Stimulated activated CD4-positive, alpha-beta T cell treated with anti-CD3 and anti-CD28 coated beads, Interleukin-2, amount 100 ng/mL, for 4 hours (primary cell): ENCODE measurements at places on chromosomes 1 and 21.

DNA sequence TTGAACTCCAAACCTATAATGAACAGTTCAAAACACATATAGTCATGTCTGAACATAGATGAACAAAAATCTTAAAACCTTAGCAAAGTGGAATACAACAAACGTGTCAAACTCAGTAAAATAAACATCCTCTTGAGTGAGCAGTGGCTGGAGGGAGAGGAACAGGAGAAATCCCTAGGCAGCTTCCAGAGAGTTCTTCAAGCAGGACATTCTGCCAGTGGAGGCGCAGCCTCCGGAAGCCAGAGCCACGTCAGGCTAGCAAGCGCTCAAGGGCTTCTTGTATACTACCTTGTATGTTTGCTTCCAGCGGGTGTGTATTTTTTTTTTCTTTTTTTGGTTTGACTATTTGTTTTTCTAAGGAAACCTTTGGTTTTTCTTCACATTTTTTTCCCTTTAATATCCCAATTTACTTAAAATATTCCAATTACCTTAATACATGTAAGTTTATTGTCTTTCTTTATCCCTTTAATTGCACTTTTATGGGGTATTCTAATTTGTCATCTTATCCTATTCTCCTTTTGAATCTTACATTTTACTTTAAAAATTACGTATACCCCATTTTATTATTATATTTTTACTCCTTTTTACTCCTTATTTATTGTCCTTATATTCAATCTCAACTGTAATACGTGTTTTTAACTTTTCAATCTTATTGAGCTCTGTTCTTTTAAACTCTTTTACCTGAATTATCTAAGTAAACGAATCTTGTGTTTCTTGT lies 42.0 kb downstream of the COLGALT2 start:
- DNase-seq, result no peak

GRCh38 chr1:179926850-179927205 lies 27.8 kb upstream of the CEP350 start:
- DNase-seq, result no peak

DNA sequence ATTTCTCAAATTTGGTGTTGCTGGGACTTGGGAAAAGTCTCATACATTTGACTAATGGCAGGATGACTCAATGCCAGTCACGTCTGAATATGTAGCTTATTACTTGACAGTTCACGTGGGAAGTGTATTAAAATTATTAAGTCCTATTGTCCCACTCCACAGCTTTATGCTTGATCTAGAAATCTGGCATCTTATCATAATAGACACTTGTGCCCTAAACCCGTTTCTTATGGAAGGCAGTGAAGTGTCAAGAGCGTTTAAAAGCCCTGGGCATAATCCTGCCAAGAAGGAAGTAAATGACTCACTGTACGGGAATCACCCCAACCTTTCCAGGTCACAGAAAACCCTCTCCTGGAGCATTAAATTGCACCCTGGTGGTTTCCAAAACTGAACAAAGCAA lies 207.4 kb downstream of the APP start:
- DNase-seq, result no peak

DNA sequence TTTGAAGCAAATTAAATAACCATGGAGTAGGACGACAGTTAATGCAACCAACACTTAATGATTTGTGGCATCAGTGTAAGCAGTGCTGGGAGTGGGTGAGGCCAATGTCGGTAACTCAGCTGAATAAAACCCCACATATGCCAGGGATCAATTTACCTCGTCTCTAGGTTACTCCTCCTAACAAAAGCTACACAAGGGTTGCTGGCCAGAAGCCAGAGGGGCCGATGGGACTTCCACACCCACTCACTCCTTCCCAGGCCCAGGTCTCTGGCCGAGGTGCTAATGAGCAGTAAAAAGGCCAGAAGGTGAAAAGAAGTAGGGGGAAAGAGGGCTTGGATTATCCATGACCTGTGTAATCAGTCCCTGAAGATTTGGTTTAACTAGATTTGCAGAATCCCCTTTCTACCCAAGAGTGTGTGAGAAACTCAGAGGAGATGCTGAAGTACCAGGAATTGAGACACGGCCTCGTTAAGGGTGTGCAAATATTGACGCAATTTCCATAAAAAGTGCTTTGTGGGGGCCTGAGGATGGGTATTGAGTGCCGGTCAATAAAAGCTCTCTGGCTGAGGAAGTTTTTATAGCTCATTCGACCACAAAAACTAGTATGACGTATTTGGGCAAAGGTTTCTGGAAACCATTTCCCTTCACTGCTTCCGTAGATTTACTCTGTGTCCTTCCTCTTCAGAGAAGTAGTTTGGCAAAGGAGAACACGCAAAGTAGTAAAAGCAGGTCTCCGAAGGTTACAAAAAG lies 145.5 kb downstream of the TBX15 start:
- no peak for DNase-seq

DNA sequence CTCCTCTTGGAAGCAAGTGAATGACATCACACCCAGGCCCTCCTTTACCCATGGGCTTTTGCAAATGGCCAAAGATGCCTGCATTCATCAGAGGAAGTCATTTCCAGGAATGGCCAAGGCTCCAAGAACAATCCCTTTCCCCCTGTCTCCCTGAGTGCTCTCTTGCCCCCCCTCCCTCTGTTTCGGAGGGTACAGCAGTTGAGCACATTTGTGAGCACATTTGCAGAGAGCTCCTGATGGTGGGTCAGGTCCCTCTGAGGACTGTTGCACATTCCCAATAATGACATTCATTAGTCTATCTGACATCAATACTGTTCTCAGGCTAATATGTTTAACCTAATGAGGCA lies 113.4 kb downstream of the MATN1 start:
- DNase-seq, result no peak

GRCh38 chr1:19229229-19229628 lies 19.2 kb upstream of the UBR4 start:
- no peak for DNase-seq
